ENCODE measurements at places on chromosomes 2 and 18. TPM values are rescaled to one million over a fixed set of nuclear protein-coding genes. Genes with fewer than 3 reads are reported as not detected.

Gene AKAIN1
- total RNA-seq = not detected

Gene SLC30A3
- total RNA-seq = 11.8 TPM

Gene CHST10
- total RNA-seq = 19.3 TPM

Gene ZNF892
- 6.5 TPM for total RNA-seq

Gene CCDC102B
- total RNA-seq = 3.6 TPM

Gene GLI2
- 0.19 TPM for total RNA-seq

Gene PARD3B
- 18.1 TPM for total RNA-seq

Gene CXCR4
- 311 TPM for total RNA-seq

Gene CNRIP1
- 46.4 TPM for total RNA-seq

Gene LIPG
- total RNA-seq = 80.9 TPM

Gene KIF5C
- 0.29 TPM for total RNA-seq

Gene PSMD1
- total RNA-seq = 166 TPM

Gene FRZB
- total RNA-seq = under 0.01 TPM

Gene RAD51AP2
- not detected for total RNA-seq

Gene ANKRD53
- total RNA-seq = 0.38 TPM

Gene PDCL3
- 15.4 TPM for total RNA-seq

Gene DOK6
- total RNA-seq = under 0.01 TPM

Gene FAM237A
- total RNA-seq = not detected

Gene C1QL2
- not detected for total RNA-seq

Gene ALLC
- total RNA-seq = not detected

Gene LYPD1
- 1.9 TPM for total RNA-seq

Gene LRRC30
- total RNA-seq = not detected

Gene ALK
- total RNA-seq = not detected

Gene DSG1
- not detected for total RNA-seq

Gene NOSTRIN
- 0.65 TPM for total RNA-seq

Gene VAMP5
- total RNA-seq = 44.1 TPM

Gene NPPC
- not detected for total RNA-seq

Gene YWHAQ
- 494 TPM for total RNA-seq
